ENCODE measurements at places on chromosomes 4 and X. TPM values are rescaled to one million over a fixed set of nuclear protein-coding genes. Genes with fewer than 3 reads are reported as not detected.

Gene CSAG3
- not detected for total RNA-seq

GRCh38 chr4:119652998-119653397 is 24.4 kb upstream of the PDE5A start:
- DNase-seq, result no peak

GRCh38 chr4:51859476-51860031 is 16.6 kb downstream of the DCUN1D4 start:
- DNase-seq, result no peak

DNA sequence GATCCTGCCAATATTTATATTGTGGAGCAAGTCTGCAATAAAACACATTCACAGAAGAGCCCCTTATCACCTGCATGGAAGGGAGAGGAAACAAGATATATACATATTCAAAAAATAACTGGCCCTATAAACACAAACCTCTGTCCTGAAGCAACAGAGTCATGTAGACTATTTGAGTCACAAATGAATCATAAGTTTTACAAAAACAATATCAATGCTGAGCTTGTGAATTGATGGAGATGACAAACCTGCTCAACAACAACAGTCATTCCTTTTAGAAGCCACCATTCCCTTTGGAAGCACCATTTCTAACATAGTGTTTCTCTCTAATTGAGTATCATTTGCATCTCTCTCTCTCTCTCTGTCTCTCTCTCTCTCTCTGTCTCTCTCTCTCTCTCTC is 313.9 kb downstream of the MID1IP1 start:
- DNase-seq, result peak; percentile 1

GRCh38 chr4:47855350-47855749 is 17.5 kb upstream of the CORIN start:
- DNase-seq, result peak; percentile 54

DNA sequence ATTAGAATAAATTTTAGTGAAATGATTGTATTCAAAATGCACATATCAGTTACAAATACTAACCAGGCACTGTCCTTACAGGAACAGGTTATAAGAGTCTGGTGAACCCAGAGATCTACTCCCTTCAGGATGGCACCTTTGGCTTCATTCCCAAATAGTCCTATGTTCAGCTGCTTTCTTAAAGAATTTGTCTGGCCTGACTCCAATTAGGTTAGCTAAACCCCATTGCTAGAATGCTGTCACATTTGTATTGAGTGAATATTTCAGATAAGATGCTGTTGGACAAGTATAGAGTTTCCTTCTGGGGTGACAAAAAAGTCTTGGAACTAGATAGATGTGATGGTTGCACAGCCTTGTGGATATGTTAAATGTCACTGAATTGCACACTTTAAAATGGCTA is 69.4 kb downstream of the EFHC2 start:
- DNase-seq, result peak; percentile 17

DNA sequence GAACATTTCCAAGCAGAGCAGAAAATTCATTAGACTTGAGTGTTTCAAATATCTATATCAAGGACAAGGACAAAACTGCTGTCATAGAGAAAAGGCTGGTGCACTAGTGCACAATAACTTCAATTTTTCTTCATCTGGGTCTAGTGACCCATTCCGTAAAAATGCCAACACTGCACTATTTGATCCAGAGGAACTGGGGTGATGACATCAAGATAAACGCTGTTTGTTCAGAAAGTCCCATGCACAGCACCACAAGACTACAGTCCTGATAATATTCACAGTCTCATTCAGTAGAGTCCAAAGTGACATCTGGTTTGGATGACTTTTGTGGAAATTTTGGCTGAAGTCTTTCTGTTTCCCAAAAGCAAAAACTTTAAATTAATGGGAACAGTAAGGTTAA is 303.5 kb upstream of the GALNT7 start:
- DNase-seq, result no peak

Gene NPNT
- not detected for total RNA-seq

Gene PABPC4L
- 0.90 TPM for total RNA-seq

GRCh38 chrX:120147537-120147936 is 10.9 kb upstream of the RHOXF2 start:
- no peak for DNase-seq

- no peak for DNase-seq
These were observed 205.9 kb downstream of the LDB2 start for GRCh38 chr4:16692524-16692923.

Gene NR3C2
- total RNA-seq, result 2.1 TPM

- no peak for DNase-seq
These were observed 31.1 kb downstream of the BMP15 start for GRCh38 chrX:50941638-50942037.

Gene C4orf51
- not detected for total RNA-seq

- no peak for DNase-seq
These were observed 691.0 kb downstream of the GRID2 start for GRCh38 chr4:92994727-92995126.

GRCh38 chr4:141390571-141390970 is 169.9 kb downstream of the ZNF330 start:
- no peak for DNase-seq

DNA sequence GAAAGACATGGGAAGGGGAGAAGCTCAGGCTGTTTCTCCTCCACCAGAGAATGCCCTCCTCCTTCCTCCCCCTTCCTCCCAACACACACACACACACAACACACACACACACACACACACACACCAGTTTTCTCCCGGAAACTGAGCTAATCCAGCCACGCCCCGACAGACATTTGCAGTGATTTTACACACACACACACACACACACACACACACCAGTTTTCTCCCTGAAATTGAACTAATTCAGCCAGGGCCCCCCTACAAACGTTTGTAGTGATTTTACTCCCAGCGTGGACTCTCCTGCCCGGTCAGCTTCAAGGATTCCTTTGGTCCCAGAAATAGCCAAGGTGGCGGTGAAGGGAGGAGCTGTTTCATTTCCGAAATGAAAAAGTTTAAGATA is 32.9 kb upstream of the STX18 start:
- DNase-seq, result peak; percentile 57

GRCh38 chrX:134481339-134481738 is 21.4 kb downstream of the HPRT1 start:
- DNase-seq, result no peak

- no peak for DNase-seq
These were observed 129.0 kb downstream of the C4orf51 start for GRCh38 chr4:145808848-145809512.

Gene REELD1
- total RNA-seq, result not detected

DNA sequence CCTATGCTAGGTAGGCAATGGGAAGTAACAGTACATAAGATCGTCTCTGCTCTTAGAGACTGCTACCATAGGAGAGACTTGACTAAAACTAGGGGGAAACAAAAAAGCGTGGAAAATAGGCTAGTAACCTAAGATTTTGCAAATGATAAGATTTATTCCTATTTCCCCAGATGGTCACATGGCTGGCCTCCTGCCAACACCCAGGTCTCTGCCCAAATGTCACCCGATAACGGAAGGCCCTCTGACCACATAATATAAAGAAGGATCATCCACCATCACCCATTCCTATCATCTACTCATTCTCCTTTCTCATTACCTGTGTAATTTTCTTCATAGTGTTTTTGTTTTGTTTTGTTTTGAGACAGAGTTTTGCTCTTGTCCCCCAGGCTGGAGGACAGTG is 4.7 kb downstream of the LAMP2 start:
- no peak for DNase-seq

DNA sequence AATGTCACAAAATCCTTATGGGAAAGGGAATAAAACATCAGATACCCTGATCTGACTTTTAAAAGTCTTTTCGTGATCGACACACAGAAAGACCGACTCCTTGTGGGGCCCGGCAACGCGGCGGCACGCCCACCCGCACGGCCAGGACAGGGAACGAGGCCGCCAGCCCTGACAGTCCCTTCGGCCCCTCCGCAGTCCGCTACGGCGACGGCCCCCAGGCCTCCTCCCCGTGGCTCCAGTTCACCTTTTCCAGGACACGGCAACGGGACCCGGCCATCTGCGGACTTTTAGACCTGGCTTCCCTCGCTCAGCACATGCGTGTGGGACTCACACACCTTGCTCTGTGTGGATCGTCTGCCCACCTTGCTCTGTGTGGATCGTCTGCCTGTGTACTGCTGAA is 33.6 kb upstream of the GTPBP6 start:
- no peak for DNase-seq

GRCh38 chr4:172153719-172154118 is 340.5 kb downstream of the GALNTL6 start:
- no peak for DNase-seq

GRCh38 chrX:132407691-132408090 is 81.1 kb downstream of the MBNL3 start:
- no peak for DNase-seq

- DNase-seq, result no peak
These were observed 2.2 kb upstream of the VGLL1 start for GRCh38 chrX:136529795-136530194.

Gene ASB11
- total RNA-seq, result not detected

Gene GAB1
- 3.6 TPM for total RNA-seq

GRCh38 chr4:90081432-90082144 is 45.6 kb upstream of the CCSER1 start:
- DNase-seq, result no peak

Gene BEX1
- 11.0 TPM for total RNA-seq

- DNase-seq, result no peak
These were observed at the start of gene DCHS2 for GRCh38 chr4:154491341-154492271. Gene DCHS2 (minus strand): TSS chr4:154491799. CDS start chr4:154491355, 444 bp downstream.

DNA sequence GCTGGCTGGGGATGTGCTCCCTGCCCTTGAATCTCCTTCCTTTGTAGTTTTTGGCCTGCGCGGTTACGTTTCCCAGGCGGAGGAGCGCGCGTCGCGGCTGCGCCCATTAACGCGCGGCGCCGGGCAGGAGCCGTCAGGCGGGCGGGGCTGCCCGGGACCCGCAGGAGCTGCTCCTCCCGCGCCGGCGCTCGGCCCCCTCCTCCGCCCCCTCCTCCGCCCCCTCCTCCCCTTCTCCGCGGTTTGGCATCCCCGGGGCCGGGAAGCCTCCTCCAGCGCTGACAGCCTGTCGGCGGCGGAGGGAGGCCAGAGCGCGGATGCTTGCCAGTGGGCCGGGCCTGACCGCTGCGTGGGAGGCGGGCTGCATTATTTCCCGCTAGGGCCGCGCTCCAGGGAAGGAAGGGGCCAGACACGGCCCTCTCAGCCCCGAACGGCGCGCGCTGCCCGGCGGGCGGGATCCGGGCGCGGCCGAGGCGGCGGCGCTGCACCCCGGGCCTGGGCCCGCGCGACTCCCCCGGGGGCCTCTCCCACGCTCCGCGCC is at the start of gene DCLK2:
DCLK2 (plus strand) TSS at position 405 of the 538 bp plus-strand sequence. CDS start 583 bp downstream, outside the sequence.
- peak; percentile 72 for DNase-seq

GRCh38 chr4:127080141-127080540 is 552.6 kb upstream of the INTU start:
- DNase-seq, result no peak

Gene ARHGAP6
- 5.2 TPM for total RNA-seq

Measured in LHCN-M2 (cell line).